ENCODE measurements at places on chromosomes 16 and 17. TPM values are rescaled to one million over a fixed set of nuclear protein-coding genes. Genes with fewer than 3 reads are reported as not detected.

Gene KRT9
- not detected for polyA plus RNA-seq

Gene BPTF
- polyA plus RNA-seq: 21.6 TPM

Gene TPSG1
- polyA plus RNA-seq: not detected

Gene CD300LG
- polyA plus RNA-seq: not detected

Gene PGAP3
- polyA plus RNA-seq: 15.6 TPM

Gene CLEC19A
- polyA plus RNA-seq: not detected

Gene SULT1A1
- 8.2 TPM for polyA plus RNA-seq

Gene OGFOD3
- polyA plus RNA-seq: 33.2 TPM

Gene SPNS2
- polyA plus RNA-seq: not detected

Gene GRB2
- polyA plus RNA-seq: 333 TPM

Gene MAPK7
- polyA plus RNA-seq: 10.8 TPM

Gene SDR42E2
- 0.20 TPM for polyA plus RNA-seq

Gene PABPN1L
- polyA plus RNA-seq: not detected

Gene ARHGDIG
- polyA plus RNA-seq: not detected

Gene TOX3
- polyA plus RNA-seq: not detected

Gene TLCD2
- not detected for polyA plus RNA-seq

Gene SLC5A10
- polyA plus RNA-seq: 0.79 TPM

Data from IgD-negative memory B cell (primary cell).